ENCODE measurements at places on chromosomes 13 and 19.
A peak's percentile ranks its signal among the peaks of the same experiment; 100 is the strongest.

- DNase-seq = peak; percentile 82
Measured at GRCh38 chr13:114142640-114143490, 10.4 kb upstream of the RASA3 start.

GRCh38 chr19:12789098-12789903 lies 2.0 kb upstream of the JUNB start:
- no peak for DNase-seq

- DNase-seq = no peak
Measured at GRCh38 chr13:49527123-49527522, 31.4 kb downstream of the PHF11 start.

- DNase-seq = no peak
Measured at GRCh38 chr13:31394506-31394905, 194.7 kb downstream of the B3GLCT start.

Measured in activated T-helper 1 cell treated with Interleukin-2 at 50 U/mL for 16 hours (primary cell).